ENCODE measurements at places on chromosomes 12 and 14.

GRCh38 chr12:124177951-124178316 is 117.0 kb upstream of the RFLNA start:
- no peak for DNase-seq

- DNase-seq, result no peak
Measured at GRCh38 chr12:126734710-126735109, 1532.3 kb upstream of the TMEM132C start.

GRCh38 chr14:98210045-98210672 is 1061.8 kb downstream of the BCL11B start:
- no peak for DNase-seq

DNA sequence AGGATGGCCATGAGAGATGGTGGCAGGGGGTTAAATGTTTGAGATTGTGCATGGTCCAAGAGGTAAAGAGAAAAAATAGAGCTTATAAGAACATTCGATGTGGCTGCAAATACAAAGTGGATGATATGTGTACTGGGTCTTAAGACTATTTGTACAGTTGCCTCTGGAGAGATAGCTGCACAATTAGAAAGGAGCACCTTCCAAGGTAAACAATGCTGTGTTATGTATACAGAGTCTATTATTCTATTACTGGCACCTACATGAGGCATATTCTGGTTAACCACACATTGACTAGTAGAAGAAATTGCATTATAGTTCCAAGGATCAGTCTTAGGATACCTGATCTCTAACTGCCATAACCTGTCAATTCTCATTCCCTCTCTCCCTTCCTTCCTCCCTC is 238.0 kb upstream of the FOXN3 start:
- no peak for DNase-seq

DNA sequence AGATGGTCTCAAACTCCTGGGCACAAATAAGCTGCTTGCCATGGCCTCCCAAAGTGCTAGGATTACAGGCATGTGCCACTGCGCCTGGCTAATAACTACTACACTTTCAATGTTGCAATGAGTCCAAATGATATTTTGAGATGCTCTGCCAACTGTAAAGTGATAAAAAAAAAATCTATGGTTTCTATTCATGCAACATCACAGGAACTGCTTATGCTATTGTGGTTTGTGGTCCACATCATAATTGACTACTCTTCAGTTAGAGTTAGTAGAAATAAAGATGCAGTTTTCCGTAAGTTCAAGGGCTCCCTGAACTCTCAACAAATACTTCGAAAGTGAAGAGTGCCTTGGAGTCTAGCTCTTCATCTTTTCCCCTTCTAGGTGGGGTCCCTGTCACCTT is 239.4 kb downstream of the C12orf75 start:
- DNase-seq, result no peak

GRCh38 chr12:52774629-52775250 is 2.4 kb downstream of the KRT76 start:
- DNase-seq, result no peak

DNA sequence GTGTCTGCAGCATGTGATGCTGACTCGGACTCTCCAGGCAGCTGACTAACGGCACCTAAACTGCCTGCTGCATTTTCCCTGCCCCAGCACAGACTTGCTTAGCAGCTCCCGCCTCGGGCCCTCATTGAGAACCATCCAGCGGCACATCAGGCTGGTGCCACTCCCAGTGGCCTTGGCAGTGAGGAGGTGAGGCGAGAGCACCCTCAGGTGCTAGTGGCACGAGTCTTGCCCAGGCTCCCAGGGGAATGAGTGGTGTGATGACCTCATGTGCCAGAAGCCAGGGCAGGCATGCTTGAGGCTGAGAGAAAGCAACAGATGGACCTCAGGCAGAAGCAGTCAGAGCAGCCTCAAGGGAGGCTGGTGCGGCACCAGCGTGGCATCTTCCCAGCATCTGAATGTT is 60.2 kb downstream of the PRKCH start:
- DNase-seq, result no peak

DNA sequence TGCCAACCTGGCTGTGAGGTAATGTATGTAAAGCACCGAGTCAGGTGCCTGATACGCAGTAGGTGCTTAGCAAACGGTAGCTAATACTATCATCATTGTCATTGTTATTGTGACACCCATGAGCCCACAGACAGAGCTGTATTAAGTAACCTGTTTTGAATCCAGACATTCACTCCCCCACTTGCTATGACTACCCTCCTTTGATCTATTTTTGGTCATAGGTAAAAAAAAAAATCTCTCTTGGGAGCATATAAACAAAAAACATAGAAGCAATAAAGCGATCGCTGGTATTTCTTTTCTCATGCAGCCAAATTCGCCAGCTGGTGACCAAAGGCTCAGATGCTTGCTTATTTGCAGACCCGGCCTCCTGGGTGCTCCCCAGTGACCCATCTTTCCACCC is 330.2 kb downstream of the DPF3 start:
- DNase-seq, result no peak

- DNase-seq, result peak; percentile 55
Measured at GRCh38 chr12:91171476-91171875, 11.1 kb downstream of the DCN start.

DNA sequence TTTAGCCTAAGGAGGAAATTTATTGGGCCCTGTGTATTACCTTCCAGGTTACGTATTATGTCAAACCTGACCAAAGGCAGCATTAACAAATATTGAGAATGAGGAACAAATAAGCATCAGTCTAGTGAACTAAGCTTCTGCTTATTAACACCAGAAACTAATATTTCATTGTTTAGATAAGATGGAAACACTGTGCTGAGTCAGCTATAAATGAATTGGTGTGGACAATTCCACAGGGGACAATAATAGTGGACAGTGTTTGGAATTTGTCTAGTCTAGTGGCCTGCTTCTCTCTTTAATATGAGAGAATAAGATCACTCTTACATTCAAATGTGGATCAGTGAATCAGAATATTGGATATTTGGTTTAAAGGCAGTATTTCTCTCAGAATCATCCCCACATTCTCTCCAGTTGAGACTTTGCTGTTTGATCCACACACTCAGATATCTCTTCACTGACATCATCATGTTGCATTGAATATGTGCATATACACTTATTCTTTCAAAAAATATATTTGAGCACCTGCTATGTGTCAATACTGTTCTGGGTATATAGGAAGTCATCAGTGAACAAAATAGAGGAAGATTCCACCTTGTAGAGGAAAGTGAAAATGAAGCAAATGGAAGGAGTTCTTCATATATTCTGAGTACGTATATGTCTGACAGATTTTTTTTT is 136.3 kb downstream of the DIO2 start:
- DNase-seq, result no peak

GRCh38 chr12:11839091-11839641 is 189.7 kb downstream of the ETV6 start:
- no peak for DNase-seq

GRCh38 chr12:43696154-43696553 is 62.4 kb downstream of the PUS7L start:
- DNase-seq, result no peak

DNA sequence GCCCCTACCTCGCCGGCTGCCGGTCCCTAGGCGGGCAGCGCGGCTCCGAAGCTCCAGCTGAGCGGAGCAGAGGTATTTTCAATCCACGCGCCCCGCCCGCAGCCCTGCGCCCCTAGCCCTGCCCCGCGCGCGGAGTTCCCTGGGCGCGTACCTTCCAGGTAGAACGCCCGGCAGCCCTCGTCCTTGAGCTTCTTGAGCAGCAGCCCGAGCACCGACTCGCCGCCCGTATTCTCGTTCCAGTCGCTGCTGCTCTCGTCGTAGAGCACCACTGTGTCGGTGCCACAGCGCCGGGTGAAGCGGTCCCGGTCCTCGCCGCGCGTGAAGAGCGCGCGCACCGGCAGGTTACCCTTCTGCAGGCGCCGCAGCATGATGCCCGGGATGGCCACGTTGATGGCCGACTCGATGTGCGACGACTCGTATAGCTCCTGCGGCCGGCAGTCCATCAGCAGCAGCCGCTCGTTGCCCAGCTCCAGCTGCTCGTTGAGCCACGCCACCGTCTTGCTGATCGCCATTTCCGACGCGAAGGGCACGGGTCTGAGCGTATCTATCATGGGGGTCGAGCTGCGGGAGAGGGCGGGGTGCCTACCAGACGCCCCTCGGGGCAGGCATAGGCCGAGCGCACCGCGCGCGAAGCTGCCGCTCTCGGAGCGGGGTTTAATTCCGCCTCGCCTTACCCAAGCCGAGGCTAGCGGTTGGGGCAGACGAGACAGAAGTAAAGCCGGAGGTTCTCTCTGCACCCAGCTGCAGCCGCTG is 636 bp downstream of the DUSP6 start:
- DNase-seq, result peak; percentile 74

- DNase-seq, result no peak
Measured at GRCh38 chr12:64796205-64796845, 28.1 kb upstream of the TBC1D30 start.

DNA sequence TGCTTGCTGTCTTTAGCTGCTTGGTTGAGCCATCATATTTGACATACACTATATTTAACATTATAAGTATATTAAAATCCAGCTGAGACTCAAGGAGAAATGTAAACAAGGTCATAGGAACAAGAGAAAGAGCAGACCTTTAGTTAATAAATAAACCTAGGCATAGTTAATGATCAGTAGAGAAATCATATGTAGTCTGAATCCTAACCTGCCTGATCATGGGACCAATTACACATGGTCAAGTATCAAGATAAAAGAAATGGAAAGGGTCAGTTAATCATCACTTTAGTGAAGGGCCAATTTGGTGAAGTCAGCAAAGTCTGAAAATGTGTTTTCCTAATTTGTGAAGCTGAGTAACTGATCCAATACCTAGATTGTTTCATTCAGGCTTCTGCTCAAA is 7.5 kb downstream of the RNF212B start:
- DNase-seq, result no peak

GRCh38 chr14:46378248-46378647 is 273.3 kb downstream of the RPL10L start:
- DNase-seq, result no peak

- DNase-seq, result no peak
Measured at GRCh38 chr12:101018540-101018939, 191.5 kb downstream of the SLC5A8 start.

- DNase-seq, result no peak
Measured at GRCh38 chr12:69873429-69873828, 48.4 kb downstream of the MYRFL start.

GRCh38 chr12:6052940-6053329 is 71.5 kb downstream of the VWF start:
- DNase-seq, result no peak

DNA sequence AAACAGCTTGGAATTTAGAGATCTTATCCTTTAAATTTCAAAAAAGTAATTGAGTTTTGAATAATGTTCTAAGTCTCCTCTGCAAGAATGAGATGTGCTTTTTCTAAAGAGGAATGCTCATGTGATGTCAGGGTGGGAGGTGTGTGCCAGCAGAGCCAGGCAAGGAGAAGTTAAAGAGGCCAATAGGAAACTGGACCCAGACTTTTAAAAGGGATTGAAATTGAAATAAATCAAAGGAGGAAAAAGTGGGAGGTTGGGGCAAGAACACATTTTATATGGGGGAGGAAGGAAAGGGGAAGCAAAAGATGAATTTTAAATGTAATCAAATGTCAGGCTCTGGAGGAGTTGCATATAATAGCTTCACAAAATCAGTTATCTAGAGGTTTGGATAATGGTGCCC is 126.1 kb downstream of the FIGNL2 start:
- DNase-seq, result no peak

- no peak for DNase-seq
Measured at GRCh38 chr14:75559451-75560222, 18.8 kb upstream of the FLVCR2 start.

GRCh38 chr14:93950948-93951634 is 23.9 kb downstream of the FAM181A start:
- DNase-seq, result no peak

- no peak for DNase-seq
Measured at GRCh38 chr12:66165141-66165540, 4.7 kb downstream of the TMBIM4 start.

GRCh38 chr14:58109744-58110143 is 42.3 kb downstream of the ARMH4 start:
- DNase-seq, result no peak

GRCh38 chr12:164207-164606 is 49.8 kb downstream of the SLC6A12 start:
- DNase-seq, result no peak

- DNase-seq, result no peak
Measured at GRCh38 chr14:49975276-49975675, 82.4 kb downstream of the ARF6 start.

- DNase-seq, result no peak
Measured at GRCh38 chr14:97283841-97284240, 486.7 kb downstream of the VRK1 start.

GRCh38 chr12:109926016-109926415 is 25.9 kb downstream of the TCHP start:
- no peak for DNase-seq

GRCh38 chr14:91368776-91369416 is 48.7 kb downstream of the CCDC88C start:
- no peak for DNase-seq
